Sciatic nerve (tissue), 2 donors: ENCODE measurements at places on chromosomes 12 and 14. TPM values are rescaled to one million over a fixed set of nuclear protein-coding genes. Genes with fewer than 3 reads are reported as not detected.

Gene RDH11
- total RNA-seq = 46.1 TPM

Gene SMIM41
- total RNA-seq = 12.4 TPM

GRCh38 chr12:87509237-87509820 is 519.9 kb downstream of the C12orf50 start:
- DNase-seq = no peak

DNA sequence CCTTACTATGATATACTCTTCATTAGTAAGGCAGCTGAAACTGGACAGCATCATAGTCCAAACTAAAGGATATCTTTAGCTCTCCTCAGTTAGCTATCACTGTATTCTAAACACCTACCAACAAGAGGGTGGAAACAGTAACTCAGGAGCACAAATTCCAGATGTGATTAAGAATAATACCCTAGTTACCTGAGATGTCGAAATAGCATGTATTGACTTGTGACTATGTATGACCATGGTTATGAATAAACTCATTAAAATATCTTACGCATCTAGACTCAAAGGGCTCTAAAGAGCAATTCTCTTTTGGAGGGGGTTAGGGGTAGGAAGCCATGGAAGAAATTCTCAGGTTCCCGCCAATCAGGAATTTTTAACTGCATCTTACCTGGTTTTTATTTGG is 90.8 kb downstream of the C2CD5 start:
- DNase-seq = no peak

GRCh38 chr12:68468036-68468435 is 135.9 kb upstream of the MDM1 start:
- DNase-seq = no peak

GRCh38 chr12:120194534-120195395 is at the start of gene GCN1:
Gene GCN1 (minus strand): TSS chr12:120194715. CDS start chr12:120194697, 18 bp downstream.
- DNase-seq = peak; percentile 91
